Activated naive CD4-positive, alpha-beta T cell treated with anti-CD3 and anti-CD28 coated beads, Interleukin-2, amount 50 U/mL, for 16 hours (primary cell): ENCODE measurements at places on chromosomes 2 and 18.

DNA sequence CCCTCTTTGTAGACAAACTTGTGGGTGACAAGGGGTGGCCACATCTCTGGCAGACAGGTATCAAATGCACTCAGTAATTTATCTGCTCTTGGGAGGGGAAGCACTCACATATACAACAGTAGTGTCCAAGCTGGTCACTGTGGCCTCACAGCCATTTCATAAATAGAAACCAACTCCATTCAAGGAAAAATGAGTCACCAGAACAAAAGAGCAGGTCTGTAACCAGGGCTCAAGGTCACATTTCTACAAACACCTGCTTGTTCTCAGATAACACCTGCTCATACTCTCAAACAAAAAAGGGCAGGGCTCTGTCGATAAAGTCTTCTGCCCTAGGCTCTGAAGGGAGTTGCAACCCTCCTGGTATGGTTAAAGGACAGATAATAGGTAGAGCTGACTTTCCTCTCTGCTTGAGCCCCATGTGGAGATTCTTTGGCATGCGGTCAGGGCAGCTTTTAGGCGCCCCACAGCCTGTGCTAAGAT is 459.0 kb downstream of the BCL11A start:
- DNase-seq = no peak

- no peak for DNase-seq
Observed at GRCh38 chr2:223043164-223043941, 8.6 kb upstream of the KCNE4 start.

- no peak for DNase-seq
Observed at GRCh38 chr2:177147093-177147694, 65.4 kb upstream of the HNRNPA3 start.

- DNase-seq = no peak
Observed at GRCh38 chr2:193837111-193837738, 1642.5 kb upstream of the TMEFF2 start.

DNA sequence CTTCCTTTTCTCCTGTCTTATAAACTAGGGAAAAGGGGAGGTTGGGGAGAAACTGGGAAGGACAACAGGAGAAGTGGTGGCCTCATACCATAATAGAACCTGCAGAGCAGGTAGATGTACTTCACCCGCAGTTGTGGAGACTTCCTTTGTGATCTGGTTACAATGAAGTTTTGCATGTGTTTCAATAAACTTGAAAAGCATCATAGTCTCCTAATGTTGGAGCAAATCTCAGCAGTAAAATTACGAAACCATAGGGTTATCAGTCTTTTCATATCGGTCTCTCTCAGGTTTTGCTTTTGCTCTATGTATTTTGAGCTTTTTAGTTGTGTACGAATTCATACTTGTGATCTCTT is 30.5 kb downstream of the ANO7 start:
- no peak for DNase-seq

DNA sequence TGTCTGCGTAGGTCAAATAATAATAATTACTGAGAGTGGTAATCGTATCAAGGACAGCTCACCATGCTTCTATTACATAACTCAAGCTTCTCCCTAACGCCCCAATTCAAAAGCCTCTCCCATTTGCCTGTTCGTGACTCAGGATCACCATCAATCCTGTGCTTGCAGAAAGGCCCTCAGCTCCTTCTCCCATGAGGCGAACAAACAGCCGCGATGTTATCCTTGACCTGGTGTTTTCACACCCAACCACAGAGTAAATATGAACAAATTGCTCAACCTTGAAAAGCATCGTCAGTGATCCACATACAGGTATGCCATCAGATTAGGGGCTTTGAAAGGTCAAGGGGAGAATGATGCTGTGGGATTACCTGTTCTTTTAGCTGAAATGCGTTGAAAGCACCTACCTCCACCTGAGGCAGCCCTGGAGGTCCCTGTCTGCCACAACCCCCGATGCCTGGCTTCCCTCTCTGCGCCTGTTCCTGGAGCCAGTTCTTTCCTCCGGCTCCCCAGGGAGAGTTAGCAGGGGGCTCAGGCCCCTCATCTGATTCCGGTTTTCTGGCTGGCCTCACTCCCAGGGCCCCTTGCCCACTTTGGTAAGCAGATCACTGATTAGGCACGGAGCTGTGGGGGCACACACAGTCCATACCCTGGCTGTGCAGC is 39.1 kb upstream of the ODC1 start:
- DNase-seq = no peak
